ENCODE measurements at places on chromosomes 7 and 10. TPM values are rescaled to one million over a fixed set of nuclear protein-coding genes. Genes with fewer than 3 reads are reported as not detected.

XPNPEP1 gene
- 81.3 TPM for total RNA-seq

DHTKD1 gene
- total RNA-seq, result 19.0 TPM

MORN4 gene
- 6.8 TPM for total RNA-seq

SLC13A1 gene
- total RNA-seq, result 0.09 TPM

CPN1 gene
- not detected for total RNA-seq

CTAGE4 gene
- total RNA-seq, result not detected

CHAT gene
- total RNA-seq, result not detected

CYP3A4 gene
- total RNA-seq, result not detected

WBP1L gene
- 21.0 TPM for total RNA-seq

CTTNBP2 gene
- not detected for total RNA-seq

ACTL6B gene
- not detected for total RNA-seq

HMX2 gene
- 0.61 TPM for total RNA-seq

SPDYE1 gene
- not detected for total RNA-seq

TSPAN33 gene
- 0.82 TPM for total RNA-seq

ASAH2 gene
- 1.9 TPM for total RNA-seq

ZNF239 gene
- total RNA-seq, result 1.7 TPM

GHRHR gene
- total RNA-seq, result not detected

OLAH gene
- 2.1 TPM for total RNA-seq

CFAP69 gene
- total RNA-seq, result 0.21 TPM

HOXA2 gene
- total RNA-seq, result 2.3 TPM

FAM221A gene
- total RNA-seq, result 7.2 TPM

PON1 gene
- not detected for total RNA-seq
